ENCODE measurements at places on chromosomes 2 and 18.

DNA sequence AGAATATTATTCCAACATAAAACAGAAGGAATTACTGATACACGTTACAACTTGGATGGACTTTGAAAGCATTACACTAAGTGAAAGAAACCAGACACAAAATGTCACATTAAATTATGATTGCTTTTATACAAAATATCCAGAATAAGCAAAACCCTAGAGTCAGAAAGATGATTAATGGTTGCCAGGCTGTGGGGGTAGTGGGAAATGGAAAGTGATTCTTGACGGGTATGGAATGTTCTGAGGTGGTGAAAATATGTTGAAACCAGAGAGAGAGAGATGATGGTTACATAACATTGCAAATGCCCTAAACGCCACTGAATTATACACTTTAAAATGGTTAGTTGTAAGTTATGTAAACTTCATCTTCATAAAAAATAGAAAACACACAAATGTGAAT is 1057.2 kb upstream of the TMEFF2 start:
- no peak for DNase-seq

GRCh38 chr18:24731158-24731557 is 270.7 kb downstream of the HRH4 start:
- DNase-seq = no peak

DNA sequence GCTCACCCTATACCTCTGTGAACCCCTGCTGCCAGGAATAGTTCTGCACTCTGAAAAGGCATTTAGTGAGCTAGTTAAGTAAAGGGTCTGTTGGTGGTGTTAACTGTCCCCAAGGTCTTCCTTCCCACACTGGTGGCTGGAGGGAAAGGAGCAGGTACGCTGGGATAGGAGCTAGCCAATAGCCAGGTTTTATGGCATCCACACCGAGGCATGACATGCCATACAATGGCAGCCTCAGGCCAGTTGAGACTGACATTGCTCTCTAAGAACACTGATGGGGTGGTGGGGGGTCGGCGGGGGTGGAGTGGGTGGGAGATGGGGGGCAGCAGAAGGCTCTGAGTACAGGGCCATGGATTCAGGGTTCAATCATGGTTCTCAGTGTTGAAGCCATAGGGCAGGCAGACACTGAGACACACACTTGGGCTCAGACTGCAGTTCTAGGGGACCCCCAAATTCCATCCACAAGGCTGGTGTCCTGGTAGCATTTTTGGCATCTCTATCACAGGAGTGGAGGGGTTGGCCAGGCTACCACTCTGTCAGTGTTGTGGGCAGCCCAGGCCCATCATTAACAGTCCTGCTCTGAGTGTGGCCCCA is 136.0 kb downstream of the CTIF start:
- DNase-seq = no peak

DNA sequence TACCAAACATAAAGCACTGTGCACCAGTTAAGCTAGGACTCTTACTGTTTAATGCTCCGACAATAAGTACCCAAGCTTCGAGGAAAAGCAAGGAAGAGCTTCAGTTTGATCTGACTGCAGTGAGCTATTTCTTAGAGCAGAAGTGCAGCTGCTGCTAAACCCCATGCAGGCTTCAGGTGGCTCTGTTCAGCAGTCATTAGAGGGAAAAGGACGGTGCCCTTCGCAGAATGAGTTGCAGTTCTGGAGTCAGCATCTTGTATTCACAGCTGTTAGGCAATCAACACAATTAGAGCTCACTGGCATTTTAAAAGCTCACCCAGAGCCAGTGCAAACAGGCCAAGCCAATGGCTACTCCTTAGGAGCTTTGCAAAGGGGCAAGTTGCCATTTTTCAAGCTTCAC is 1.5 kb upstream of the CERKL start:
- no peak for DNase-seq

DNA sequence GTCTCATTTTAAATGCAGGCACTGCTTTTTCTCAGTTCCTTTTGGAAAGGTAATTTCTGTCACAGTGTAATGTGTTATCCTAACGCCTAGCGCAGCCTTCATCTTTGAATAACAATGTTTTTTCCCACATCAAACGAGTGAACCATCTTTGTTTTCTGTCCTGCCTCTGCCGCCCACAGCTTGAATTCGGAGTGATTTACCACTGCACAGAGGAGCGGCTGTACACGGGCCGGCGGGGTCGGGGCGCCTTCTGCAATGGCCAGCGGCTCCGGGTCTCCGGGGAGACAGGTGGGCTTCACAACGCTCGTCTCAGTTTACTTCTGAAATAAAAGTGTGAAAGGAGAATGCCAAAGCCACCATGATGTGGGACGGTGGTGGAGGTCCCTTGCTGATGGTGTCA is 32.8 kb downstream of the IMPA2 start:
- DNase-seq = no peak

GRCh38 chr18:63820694-63821093 is 45.5 kb downstream of the SERPINB7 start:
- no peak for DNase-seq

DNA sequence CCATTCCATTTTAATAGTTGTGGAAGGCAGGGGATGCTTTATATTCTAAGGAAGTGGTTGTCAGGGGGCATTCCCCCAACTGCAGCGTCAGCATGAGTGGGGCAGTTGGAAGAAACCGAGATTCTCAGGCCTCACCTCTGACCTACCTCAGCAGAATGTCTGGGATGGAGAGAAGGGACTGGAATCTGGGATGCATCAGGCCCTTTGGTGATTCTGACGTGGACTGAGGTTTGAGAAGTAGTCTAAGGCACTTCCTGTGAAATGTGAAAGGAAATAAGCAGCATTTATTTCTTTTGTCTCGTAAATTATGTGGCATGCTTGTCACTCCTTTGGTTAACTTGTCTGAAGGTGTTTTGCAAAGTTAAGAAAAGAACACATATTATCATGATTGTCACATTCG is 540.7 kb upstream of the NETO1 start:
- DNase-seq = no peak

GRCh38 chr18:22330508-22330907 is 87.2 kb downstream of the CTAGE1 start:
- no peak for DNase-seq

DNA sequence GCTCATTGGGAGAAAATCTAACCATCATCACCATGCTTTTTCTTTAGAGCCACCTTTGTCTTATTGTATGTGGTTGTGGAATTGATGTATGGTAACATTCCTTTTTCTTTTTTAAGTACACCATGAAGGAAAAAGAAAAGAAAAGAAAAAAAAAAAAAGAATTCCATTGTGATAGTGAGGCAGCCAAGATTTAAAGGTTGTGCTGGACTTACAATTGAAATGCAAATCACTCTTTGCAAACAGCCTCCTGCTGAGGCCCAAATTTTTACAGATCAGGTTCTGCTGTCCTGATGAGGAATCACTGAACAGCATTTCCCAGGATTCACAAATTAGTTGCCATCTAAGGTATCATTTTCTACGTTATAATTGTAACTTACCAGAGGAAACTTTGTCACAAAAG is 1101.0 kb upstream of the FANCL start:
- DNase-seq = no peak

- no peak for DNase-seq
Measured at GRCh38 chr2:84649487-84650142, 133.3 kb downstream of the DNAH6 start.

GRCh38 chr2:7309582-7309981 is 392.4 kb downstream of the RNF144A start:
- no peak for DNase-seq

- no peak for DNase-seq
Measured at GRCh38 chr2:233409286-233409991, 55.1 kb downstream of the DGKD start.

DNA sequence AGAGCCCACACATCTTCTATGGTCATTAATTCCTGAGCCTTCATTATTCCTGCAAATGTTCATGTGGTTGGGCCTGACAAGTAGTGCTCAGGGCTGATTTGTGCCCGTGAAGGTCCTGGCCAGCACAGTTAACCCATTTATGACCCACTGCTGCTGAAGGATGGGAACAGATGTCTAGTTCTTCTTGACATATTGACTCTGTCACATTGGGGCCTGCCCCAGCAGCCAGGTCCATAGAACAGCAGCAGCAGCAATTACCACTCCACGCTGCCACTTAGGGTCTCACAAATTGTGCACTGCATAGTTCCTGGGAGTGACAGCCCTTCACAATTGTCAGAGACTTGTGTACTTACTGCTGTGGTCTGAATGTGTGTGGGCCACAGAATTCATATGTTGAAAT is 442.3 kb upstream of the RGPD4 start:
- no peak for DNase-seq

GRCh38 chr2:99476629-99477028 is 13.2 kb downstream of the REV1 start:
- no peak for DNase-seq

DNA sequence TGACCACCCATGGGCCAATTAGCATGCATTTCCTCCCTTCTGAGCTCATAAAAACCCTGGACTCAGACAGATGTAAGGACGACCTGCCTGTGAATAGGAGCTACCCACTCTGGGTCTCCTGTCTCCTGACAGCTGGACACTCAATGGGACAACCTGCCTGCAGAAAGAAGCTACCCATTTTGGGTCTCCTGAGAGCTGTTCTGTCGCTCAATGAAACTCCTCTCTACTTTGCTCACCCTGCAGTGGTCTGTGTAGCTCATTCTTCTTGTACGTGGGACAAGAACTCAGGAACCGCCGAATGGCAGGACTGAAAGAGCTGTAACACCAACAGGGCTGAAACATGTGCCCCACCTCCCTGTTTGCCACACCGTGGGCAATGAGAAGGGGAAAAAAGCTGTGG is 60.3 kb upstream of the DYNC1I2 start:
- no peak for DNase-seq

All from D721Med (cell line).